ENCODE measurements at places on chromosomes 3 and 15.

GRCh38 chr15:71110405-71111180, 4.7 kb upstream of the THSD4 start:
- DNase-seq = no peak

- no peak for DNase-seq
Measured at GRCh38 chr15:77632534-77633133, at the start of gene LINGO1. Gene LINGO1 (minus strand): TSS chr15:77632912. CDS start chr15:77632315, 597 bp downstream.

GRCh38 chr3:141067206-141067974, 16.2 kb downstream of the SPSB4 start:
- DNase-seq = no peak

GRCh38 chr3:154095832-154096421, 25.3 kb upstream of the ARHGEF26 start:
- DNase-seq = no peak

- DNase-seq = no peak
Measured at GRCh38 chr3:127473244-127474024, 117.1 kb downstream of the TPRA1 start.

DNA sequence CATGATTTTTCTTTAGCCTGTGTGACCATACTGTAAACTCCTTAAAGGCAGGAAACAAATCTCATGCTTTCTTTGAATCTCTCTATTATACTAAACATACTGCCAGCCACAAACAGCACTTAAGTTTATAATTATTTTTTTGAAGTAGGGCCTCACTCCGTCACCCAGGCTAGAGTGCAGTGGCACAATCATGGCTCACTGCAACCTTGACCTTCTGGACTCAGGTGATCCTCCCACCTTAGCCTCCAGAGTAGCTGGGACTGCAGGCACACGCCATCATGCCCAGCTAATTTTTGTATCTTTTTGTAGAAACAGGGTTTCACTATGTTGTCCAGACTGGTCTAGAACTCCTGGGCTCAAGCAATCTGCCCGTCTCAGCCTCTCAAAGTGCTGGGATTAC, 14.5 kb upstream of the SLITRK3 start:
- DNase-seq = no peak

DNA sequence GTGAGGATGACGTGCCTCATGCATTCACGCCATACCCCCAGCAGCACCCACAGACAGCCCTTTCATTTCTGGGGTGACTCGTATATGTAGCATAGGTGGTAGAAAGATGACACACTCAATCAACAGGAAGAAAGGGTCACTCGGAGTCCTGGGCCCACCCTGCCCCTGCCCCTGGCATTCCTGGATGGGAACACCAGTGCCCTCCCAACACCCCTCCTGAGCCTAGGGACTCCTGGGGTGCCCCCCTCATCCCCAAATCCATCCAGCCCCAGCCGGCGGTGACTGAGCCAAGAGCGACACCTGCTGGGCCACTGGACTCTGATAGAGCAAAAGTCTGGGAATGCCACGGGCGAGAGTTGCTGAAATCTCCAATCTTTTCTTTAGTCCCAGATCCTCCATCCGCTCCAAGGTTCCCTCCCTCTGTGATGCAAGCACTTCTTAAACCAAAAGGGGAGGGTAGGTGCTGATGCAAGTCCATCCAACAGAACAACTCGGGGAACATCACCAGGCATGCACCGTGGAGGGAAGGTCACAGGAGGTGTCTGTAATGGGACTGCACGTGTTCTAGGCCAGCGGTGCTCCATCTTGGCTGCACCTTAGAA, 31.1 kb downstream of the ACAN start:
- DNase-seq = no peak

GRCh38 chr3:145159640-145160039, 1001.3 kb downstream of the PLOD2 start:
- no peak for DNase-seq

- DNase-seq = no peak
Measured at GRCh38 chr3:60308808-60309207, 942.4 kb downstream of the FHIT start.

DNA sequence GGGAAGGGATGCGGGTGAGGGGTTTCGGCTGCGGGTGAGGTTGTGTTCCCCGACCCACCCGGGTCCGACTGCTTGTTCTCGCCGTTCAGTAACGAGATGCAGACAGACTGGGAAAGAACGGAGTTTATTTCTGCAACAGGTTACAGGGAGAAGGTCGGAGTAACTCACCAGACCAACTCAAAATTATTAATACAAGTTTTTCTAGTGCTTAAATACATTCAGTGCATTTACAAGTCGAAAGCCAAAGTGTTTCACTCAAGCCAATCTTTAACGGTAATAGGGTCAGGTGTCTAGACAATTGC, 492 bp upstream of the HIGD1A start:
- DNase-seq = no peak

GRCh38 chr3:183541235-183541655, 14.3 kb downstream of the KLHL6 start:
- no peak for DNase-seq

DNA sequence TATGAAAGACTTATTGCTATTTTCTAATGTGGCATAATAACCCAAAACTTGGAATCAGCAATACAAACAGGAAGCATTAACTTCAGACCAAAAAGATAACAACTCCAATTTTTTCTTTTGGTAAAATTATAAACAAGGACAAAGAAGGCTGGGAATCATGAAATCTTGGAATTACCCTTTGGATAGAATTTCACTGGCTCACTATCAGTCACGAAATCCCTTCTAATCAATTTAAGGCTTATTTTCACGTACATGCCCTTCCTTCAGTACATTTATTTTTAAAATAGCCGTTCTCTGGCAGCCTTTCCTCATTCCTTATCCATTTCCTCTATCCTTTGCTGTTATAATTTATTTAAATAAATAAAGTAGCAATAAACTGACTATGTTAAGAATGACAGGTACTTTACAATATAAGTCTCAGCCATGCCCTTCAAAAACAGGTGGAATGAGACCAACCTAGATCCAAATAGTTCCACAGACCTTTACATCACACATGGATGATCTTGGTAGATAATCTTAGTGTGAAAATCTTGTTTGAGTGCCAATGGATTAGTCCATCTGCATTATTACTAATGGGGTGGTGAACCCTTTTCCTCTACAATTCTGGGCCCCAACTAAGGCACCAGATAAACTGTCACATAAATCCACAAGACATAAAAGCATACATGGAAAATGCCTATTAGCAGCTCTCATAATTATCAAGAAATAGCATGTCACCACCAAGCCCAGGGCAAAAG, 38.9 kb downstream of the ABI3BP start:
- no peak for DNase-seq

DNA sequence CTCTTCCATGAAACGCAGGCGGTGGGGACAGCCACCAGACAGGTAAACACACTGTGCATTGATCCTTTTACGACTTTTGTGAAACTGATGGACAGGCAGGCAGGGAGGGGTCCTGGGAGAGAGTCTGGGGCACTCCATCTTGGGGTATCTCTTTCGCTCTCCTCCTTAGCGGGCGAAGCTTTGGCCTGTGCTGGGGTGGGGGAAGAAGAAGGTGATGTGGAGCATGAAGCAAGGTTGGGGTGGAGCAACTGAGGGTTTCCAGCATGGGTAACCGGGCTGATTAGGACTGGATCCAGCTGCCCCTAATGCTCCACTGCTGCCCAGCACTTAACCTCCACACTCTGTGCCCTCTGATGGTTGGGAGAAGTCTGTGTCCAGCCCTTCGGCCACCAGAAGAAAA, 25.6 kb downstream of the MUC20 start:
- DNase-seq = no peak

- no peak for DNase-seq
Measured at GRCh38 chr15:81118361-81118760, 15.7 kb upstream of the CFAP161 start.

DNA sequence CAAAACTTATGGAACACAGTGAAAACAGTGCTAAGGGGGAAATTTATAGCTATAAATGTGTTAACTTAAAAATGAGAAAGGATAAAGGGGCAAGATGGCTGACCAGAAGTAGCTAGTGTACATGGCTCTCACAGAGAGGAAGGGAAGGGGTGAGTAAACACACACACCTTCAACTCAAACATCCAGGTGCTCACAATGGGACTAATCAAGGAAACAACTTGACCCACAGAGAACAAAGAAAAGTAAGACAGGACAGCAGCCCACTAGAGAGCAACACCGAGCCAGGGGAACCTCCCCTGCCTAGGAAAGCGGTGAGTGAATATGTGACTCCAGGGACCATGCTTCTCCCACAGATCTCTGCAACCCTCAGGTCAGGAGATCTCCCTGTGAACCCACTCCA, 85.0 kb upstream of the UBP1 start:
- no peak for DNase-seq

GRCh38 chr3:150582620-150583019, 20.5 kb upstream of the SELENOT start:
- DNase-seq = no peak

GRCh38 chr15:53210653-53211052, 420.5 kb upstream of the ONECUT1 start:
- no peak for DNase-seq

DNA sequence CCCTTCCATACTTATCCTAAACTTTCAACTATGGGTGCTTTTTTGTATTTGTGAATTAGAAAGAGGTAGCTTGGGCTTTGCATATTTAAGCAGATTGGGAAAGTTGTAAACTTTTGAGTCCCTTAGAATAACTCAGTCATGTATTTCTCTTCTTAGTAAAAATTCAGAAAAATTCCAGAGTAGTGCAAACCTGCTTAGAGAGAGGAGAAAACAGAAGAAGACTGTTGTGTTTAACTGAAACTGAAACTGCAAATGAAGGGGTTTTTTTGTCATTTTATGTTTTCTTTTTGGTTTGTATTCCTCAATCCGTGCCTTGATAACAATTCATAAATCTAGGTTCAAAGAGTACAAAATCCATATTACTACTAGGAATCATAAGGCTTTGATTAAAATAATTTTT, 31.3 kb downstream of the CD200 start:
- no peak for DNase-seq

DNA sequence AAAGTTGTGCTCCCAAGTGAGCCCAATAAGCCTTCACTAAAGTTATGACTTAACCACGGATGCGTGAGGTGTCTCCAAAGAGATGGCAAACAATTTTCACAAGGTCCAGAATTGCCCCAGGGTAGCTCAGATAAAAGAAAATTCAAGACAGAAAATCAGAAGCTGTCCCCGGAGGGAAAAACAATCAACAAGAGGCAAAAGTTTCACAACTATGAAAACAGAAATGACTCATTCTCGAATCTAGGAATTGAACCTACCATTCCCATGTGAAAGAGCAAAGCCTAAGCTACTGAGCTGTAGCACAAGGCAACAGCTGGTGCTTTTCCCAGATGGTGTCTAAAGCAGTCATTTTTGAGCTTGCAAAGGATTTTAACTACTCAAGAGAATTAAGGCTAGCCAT, 33.5 kb upstream of the MKRN3 start:
- no peak for DNase-seq

DNA sequence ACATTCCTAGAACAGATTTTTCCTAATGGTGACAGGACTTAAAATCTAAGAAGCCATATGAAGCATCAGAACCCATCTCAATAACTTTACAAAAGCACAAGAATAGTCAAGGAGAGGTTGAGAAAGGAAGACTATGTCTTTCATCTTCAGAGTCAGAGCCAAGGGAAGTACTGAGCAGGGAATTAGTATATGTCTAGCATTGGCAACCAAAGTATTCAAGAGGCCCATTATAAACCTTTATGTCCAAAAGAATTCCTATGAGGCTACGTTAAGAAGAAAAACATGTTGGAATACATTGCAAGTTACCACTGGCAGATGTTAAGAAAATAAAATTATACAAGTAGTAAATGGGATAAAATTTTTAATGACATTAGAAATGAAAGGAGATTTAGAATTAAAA, 150.5 kb downstream of the MAGI1 start:
- DNase-seq = no peak

DNA sequence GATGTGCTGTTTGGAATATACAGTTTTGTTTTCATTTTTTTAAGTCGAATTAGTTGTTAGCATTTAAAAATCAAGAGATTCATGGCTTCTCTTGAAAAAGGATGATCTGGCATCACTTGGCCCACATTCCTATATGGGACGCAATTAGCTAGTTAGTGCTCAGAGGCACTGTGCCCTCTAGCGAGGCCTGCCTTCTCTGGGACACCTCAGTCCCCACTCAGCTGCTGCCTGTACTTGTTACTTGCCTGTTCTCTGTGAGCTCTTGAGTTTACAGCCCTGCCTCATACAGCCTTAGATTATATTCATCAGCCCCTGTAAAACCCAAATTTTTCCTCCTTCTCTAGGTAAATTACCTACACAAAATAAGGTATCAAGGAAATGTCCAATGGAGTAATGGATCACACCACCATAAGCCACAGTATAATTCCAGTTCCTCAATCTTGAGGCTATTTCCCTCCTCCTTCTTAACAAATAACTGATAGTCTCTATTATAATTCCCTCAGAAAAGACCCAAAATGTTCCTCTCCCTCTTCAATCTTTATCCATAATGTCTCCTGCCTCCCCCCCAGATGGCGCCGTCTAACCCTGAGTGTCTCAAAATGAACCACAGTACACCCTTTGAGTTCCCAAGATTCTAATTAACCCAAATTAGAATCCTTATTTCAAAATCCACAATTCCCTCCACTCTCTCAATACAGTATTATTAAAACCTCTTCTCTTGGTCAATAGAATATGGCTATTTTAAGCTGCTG, 2.7 kb downstream of the ZMAT3 start:
- DNase-seq = no peak

GRCh38 chr3:55947406-55947805, 460.3 kb upstream of the WNT5A start:
- no peak for DNase-seq

DNA sequence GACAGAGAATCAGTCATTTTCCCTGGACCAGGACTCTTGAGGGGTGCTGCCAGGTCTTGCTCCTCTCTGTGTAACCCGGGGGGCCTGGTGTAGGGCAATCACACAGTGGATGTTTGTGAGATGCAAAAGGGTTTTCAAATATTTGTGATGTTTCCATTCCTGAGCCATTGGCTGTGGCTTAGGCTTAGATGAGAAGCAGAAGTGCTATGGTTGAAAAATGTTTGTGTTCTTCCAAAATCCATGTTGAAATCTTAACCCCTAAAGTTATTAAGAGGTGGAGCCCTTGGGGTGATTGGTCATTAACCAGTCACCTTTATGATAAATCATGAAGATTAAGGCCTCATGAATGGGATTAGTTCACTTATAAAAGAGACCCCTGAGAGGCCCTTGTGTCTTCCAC, 36.5 kb downstream of the CORO2B start:
- DNase-seq = no peak

GRCh38 chr3:71926616-71927015, 141.7 kb upstream of the PROK2 start:
- DNase-seq = no peak

DNA sequence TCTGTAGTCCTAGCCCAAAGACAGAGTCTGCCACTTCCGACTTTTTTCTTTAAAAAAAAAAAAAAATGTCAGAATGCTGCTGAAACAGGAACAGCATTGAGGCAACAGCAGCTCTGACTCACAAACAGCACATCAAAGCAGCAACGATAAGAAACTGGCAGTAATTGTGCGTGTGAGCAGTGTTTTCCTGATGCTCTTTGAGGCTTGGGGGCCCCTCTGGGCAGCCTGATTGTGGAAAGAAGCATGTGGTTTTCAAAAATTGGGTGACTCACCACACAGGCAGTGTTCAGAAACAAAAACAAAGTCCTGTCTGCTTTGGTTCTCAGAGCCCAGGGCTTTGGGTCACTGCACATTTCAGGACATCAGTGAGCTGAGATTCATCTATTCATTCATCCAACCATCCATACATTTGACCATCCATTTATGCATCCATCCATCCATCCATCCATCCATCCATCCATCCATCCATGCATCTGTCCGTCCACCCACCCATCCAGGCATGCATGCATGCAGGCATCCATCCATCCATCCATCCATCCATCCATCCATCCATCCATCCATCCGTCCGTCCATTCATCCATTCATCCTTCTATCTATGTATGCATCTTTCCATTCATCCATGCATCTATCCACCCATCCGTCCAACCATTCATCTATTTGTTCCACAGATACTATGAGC, 308.4 kb downstream of the RPLP1 start:
- DNase-seq = peak; percentile 74
